ENCODE measurements at places on chromosomes 7 and 10. TPM values are rescaled to one million over a fixed set of nuclear protein-coding genes. Genes with fewer than 3 reads are reported as not detected.

DNA sequence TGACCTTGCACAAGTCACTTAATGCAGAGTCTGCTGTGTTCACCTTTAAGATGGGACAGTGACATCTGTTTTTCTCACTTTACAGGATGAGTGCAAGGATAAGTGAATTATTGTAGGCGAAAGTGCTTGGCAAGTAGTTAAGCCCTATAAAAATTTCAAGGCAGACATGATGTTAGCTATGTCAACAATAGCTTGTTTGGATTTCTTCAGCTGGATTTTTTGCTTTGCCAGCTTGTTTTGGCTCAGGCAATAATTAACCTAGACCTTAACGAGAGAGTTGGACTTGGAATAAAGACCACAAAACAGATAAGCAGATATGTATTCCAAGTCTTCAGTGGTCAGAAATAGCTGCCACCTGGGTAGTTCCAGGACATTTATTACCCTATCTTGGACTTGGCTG is 255.2 kb downstream of the ARL4A start:
- peak; percentile 60 for DNase-seq

GRCh38 chr7:150945853-150946420 is 32.2 kb downstream of the KCNH2 start:
- DNase-seq = no peak

GRCh38 chr7:122217125-122217524 is 73.1 kb upstream of the AASS start:
- peak; percentile 42 for DNase-seq

DNA sequence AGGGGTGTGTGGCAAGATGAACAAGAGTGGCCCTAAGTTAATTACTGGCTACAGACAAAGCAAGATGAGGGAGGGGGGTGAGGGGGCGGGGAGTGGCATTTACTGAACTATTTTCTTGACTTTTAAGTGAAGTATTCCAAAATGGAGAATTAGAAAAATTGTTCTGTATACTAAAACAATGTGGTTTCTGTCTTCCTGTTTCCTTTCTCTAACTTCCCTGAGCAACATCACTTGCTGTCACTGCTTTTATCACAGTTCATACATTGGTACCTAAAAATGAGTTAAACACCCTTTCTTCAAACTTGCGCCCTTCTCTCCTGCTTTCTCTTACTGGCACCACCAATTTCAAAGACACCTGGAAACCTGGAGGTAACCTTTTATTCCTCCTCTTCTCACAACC is 21.6 kb downstream of the PDZD8 start:
- DNase-seq = no peak

- DNase-seq = no peak
These were observed 772.7 kb downstream of the KCNMA1 start for GRCh38 chr10:76864922-76865321.

GRCh38 chr10:53846809-53847208 is 954.2 kb downstream of the PCDH15 start:
- DNase-seq = no peak

DNA sequence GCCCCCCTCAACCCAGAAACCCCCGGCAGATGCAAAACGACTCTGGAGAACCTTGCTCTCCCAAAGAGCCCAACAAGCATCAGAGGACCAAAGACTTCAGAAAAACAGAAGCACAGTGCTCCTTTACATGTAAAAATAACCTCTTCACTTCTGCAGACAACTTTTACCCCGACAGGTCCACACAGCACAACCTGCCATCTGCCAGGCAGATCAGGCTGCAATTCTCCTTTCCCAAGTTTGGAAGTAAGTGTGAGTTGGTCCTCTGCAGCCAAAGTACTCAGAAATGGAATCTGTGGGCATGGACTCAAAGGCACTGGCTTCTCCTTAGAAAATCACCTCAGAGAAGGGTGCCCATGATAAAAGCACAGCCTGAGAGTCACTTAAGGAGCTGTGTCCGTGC is 26.0 kb downstream of the DOCK4 start:
- no peak for DNase-seq

GRCh38 chr7:36863901-36864701 is 139.8 kb upstream of the AOAH start:
- DNase-seq = no peak

DNA sequence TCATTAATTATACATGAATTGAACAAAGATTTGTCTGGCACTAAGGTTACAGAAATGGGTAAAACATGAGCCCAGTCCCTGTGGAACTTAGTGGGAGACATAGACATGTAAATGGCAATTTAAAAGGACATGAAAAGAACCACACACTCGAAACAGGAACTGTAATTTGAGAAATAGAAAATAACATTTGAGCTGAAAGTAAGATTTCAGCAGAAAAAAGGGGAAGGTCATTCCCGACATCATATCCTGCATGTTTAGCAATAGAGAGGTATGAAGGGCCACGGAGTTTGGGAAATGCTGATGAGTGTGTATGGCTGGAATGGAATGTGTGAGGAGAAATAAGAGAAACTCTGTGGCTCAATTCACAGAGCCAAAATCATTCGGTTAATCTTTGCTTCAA is 175.4 kb upstream of the AHR start:
- peak; percentile 84 for DNase-seq

- no peak for DNase-seq
These were observed 56.3 kb downstream of the COL28A1 start for GRCh38 chr7:7479275-7479805.

- DNase-seq = peak; percentile 81
These were observed 3.6 kb downstream of the SEC23IP start for GRCh38 chr10:119896061-119896655.

DNA sequence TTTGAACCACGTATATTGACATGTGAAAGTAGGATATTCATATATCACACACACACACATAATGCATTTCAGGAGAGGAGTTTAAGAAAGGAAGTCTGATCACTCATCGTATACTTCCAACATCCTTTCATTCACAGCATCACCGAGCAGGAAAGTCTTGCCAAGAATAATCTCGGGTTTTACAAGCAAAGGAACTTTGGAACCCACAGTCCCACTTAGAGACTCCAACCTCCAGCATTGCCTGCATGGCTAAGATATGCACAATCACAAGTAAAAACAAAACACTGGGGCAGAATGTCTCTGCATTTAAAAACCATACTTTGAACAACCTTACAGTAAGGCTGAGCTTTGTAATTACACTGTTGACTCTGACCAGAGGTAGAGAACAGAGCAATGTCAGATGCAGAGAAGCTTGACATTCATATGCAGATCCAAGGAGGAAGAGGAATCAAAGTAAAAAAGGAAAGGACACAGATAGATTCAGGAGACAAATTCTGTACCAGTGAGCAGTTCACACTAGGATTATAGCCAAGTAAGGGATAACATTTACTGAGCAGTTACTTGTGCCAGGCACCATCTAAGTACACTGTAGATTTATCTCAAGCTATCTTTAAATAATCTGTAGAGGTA is 14.8 kb downstream of the THSD7A start:
- DNase-seq = no peak

- DNase-seq = no peak
These were observed 114.1 kb downstream of the RNF216 start for GRCh38 chr7:5667391-5667790.

DNA sequence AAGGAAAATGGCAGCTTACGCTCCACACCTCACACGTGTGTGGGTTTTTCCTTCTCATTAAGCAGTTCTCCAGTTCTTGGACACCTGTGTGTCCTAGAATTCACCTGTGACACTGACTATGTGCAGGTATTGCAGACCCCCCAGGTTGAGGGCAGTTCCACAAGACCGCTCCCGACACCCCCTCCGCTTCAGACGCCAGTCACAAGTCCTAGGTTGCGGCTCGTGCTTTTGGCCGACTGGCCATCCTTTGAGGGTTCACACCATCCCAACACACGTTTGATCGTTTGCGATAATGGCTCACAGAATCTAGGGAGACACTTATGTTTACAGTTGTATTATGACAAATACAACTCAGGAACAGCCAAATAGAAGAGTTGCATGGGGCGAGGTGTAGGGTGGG is 44.5 kb downstream of the CAMK1D start:
- no peak for DNase-seq

- DNase-seq = no peak
These were observed 203.9 kb downstream of the FAM107B start for GRCh38 chr10:14570800-14571199.

- DNase-seq = no peak
These were observed 692.0 kb downstream of the PHTF2 start for GRCh38 chr7:78490524-78490923.

- no peak for DNase-seq
These were observed 3.1 kb downstream of the NACAD start for GRCh38 chr7:45085619-45086200.

- DNase-seq = no peak
These were observed 21.7 kb upstream of the ZNF365 start for GRCh38 chr10:62352356-62352970.

GRCh38 chr10:133616371-133617130 is 10.0 kb downstream of the FRG2B start:
- DNase-seq = no peak

DNA sequence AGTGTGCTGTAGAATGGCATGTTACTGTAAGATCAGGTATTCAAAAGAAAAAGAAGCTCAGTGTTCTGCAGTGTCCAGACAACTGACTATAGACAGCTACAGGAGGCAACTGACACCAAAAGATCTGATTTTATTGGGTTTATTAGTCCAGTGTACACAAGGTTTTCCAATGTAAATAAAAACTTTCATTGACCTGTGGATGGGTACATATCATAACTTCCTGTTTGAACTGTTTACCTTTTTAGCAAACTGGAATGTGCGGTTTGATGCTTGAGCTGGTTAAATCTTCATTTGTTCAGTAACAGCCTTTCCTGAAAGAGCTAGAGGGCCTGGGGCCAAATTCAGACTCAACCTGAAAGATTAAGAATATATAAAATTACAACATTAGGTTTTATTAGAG is 172.6 kb upstream of the SP8 start:
- DNase-seq = no peak

DNA sequence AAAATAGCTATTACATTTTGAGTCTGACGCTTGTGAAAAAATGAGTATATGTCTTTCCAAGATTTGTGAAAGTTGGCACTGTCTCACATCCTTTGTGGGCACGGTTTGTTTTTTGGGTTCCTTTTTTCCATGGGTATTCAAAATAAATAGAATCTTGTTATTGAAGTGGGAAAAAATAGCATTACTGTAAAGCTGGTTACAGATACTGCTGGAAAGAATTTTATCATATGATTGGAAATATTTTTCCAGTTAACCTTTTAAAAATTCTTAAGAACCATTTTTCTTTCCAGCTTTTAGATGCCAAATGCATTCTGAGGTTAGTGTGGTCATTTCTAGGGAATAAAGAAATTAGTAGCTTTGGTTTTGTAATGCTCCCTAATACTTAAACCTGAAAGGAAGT is 11.4 kb downstream of the NET1 start:
- no peak for DNase-seq

GRCh38 chr7:3957472-3958108 is 656.5 kb downstream of the SDK1 start:
- DNase-seq = no peak

DNA sequence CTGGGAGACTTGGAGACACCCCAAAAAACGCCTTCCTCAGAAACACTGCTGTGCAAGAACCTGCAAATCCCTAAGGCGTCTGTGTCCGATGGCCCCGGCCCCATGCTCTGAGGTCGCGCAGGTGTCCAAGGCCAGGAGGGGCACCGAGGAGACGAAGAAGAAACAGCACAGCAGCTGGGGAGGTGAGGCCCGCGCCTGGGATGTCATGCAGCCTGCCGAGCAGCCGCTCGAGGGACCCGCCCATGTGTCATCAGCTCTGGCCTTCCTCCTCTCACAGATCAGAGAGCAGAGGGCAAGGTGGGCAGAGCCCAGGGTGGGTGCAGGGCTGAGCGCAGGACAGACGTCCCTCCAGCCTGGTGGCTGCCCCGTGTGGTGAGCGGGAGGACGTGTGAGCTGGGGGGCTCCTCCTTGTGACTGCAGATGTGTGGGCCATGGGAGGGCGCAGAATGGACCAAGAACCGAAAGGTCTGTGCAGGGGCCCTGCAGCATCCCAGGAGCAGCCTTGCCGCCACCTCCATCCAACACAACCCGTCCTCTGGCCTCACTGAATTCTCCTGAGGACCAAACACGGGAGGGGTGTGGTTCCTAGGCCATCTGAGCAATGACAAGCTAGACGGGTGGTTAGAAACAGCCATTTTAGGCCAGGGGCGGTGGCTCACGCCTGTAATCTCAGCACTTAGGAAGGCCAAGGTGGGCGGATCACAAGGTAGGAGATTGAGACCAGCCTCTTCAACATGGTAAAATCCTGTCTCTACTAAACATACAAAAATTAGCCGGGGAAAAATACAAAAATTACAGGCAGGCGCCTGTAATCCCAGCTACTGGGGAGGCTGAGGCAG is 13.1 kb upstream of the GPER1 start:
- no peak for DNase-seq

DNA sequence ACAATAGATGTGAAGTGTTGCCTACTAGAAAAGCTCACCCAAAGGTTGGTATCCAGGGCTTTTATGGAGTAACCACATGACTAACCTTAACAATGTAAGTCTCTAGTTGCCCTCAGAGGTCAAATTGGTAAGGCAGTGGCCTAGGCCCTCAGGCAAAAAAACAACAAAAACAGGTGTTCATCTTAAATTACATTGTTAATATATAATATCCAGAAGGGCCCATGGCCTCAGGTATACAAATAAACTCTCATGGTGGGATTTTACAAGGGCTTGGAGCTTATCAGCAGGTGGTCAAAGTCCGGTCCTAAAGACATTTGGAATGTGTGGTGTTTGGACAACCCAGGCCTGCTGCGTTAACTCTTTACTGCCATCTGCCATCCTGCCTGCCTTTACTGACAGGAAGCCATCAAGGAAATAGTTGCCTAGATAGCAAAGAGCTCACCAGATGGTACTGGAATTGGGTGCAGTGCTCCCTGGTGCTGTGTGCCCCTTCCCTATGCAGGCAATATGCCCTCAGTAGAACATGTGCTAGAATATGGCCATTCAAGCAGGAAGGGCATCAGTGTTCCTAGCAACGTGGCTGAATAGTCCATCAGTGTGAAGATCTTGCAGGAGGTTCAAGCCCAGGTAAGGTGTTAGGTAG is 36.2 kb downstream of the TOMM7 start:
- no peak for DNase-seq

- no peak for DNase-seq
These were observed 108.7 kb downstream of the TBXAS1 start for GRCh38 chr7:139937715-139938114.

- no peak for DNase-seq
These were observed 133.2 kb upstream of the ITGB1 start for GRCh38 chr10:33091201-33091600.

DNA sequence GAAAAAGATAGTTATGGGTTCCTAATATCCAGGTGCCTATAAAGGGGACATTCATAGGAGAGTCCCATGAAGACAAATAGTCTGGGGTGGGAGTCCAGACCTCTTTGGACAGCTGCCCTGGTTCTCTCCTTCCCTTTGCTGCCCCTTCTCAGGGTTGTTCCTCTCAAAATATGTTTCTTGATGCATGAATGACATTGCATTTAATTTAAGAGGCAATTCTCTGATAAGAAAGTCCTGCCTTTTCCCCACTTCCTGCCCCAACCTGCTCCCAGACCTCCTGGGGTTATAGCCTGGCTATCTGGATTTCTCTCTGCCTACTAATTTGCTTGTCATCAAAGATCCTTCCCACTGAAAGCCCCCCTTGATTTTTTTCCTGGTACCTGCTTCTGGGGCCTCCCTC is 12.5 kb upstream of the BTRC start:
- no peak for DNase-seq

GRCh38 chr10:78506614-78507013 is 473.0 kb downstream of the RPS24 start:
- no peak for DNase-seq

Gene CROT
- total RNA-seq = 30.0 TPM

Gene PLEKHA1
- 15.8 TPM for total RNA-seq

Gene NOD1
- 10.2 TPM for total RNA-seq

Gene FAM13C
- 8.1 TPM for total RNA-seq

Gene PDZD7
- total RNA-seq = 0.21 TPM

Gene LBX1
- not detected for total RNA-seq

Gene COL17A1
- total RNA-seq = not detected

Gene MNX1
- total RNA-seq = 0.29 TPM

Gene MYOF
- 30.2 TPM for total RNA-seq

Gene PPP1R3C
- total RNA-seq = 5.2 TPM
